ENCODE measurements at places on chromosomes 1 and 21. TPM values are rescaled to one million over a fixed set of nuclear protein-coding genes. Genes with fewer than 3 reads are reported as not detected.

GRCh38 chr1:246072456-246072955, 434.6 kb downstream of the SMYD3 start:
- DNase-seq, result no peak

GRCh38 chr1:33343539-33343938, 22.6 kb upstream of the A3GALT2 start:
- DNase-seq, result no peak

DNA sequence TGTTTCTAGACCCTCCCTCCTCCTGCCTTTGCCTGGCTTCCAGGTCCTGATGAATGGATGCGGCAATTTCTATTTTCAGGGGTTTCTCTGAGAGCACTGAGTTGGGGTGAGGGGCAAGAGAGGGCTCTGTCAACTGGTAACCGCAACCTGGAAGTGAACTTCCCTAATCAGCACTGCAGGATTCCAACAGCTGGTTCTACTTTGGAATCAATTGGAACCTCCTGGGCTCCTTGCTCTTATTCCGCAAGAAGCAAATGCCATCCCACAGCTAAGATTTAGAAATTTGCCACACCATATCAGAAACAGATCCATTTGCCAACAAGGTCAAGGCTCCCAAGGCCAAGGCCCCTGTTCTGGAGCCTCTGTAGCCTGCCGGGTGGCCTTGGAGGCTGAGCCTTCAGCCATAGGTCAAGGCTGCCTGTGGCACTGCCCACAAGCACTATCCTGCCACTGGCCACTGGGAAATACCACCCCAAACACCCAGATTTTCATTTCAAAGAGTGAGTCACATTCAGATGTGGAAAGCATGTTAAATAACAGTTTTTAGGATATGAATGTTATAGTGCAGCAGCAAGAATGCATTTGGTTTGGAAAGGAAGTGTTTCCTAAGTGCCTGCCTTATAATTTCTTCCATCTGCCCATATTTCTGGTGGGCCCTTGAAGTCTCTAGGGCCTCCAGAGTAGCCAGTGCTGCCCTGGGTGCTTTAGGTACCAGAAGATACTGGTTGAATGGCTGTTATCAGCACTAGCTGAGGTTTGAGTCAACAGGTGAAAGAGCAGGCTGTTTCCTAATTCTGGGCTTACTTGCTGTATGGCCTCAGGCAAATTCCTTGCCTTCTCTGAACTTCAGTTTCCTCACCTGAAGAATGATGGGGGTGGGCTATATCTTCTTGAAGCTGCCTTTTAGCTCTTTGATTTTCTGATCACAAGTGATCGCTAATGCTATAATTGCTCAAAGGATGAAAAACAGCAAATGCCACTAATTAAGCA, 56.3 kb upstream of the JUN start:
- no peak for DNase-seq

DNA sequence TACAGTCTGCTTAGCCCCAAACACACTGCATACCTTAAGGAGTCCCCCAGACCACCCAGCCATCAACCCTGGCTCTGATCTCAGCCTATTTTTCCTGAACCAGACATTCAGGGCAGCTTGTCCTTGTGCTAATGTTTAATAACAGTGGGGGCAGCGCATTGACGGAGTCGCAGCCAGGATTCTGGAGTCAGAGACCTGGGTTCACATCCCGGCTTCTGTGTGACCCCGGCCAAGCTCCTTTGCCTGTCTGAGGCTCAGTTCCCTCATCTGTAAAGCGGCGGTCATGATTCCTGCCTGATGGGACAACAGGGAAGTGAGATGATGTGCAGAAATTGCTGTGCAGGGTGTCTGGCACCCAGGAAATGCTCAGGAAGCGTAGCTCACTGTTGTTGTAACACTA, 63.1 kb downstream of the MATN1 start:
- DNase-seq, result no peak

GRCh38 chr21:38861056-38861455, 55.3 kb downstream of the ETS2 start:
- DNase-seq, result no peak

The OR10Z1 gene
- total RNA-seq, result not detected

The PTCH2 gene
- total RNA-seq, result not detected

DNA sequence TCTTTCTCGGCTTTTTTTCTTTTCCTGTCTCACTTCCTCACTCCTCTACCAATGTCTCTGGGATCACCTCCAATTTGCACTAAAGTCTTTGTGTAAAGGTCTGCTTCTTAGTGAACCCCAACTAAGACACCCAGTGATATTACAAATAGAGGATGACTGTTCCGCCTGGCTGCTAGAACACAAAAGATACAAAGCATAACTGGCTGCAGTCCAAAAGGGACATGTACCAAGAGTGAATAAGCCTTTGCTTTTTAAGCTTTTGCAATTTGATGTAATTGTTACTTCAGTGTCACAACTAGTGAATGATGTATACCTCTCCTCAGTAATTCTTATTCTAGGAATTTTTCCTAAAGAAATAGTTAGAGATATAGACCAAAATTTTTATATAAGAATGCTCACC, 82.8 kb upstream of the BEND5 start:
- DNase-seq, result no peak

DNA sequence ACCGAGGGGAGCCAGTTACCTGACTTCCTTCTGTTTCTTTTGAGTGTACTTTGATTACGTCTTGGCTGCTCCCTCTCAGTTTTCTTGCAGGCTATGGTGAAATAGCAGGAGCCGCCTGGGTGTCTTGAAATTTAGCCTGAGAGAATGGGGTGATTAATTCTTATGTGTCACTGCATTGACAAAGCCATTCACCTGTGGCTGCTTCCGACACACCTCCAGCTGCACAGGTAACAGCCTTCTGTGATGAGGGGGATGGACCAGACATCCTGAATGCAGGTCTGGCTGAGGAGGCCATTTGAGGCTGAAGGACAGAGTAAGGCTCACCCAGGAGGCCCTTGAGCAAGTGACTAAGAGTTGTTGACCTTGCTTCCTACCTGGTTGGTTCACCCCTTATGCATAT, 16.5 kb downstream of the CACNA1E start:
- DNase-seq, result no peak

DNA sequence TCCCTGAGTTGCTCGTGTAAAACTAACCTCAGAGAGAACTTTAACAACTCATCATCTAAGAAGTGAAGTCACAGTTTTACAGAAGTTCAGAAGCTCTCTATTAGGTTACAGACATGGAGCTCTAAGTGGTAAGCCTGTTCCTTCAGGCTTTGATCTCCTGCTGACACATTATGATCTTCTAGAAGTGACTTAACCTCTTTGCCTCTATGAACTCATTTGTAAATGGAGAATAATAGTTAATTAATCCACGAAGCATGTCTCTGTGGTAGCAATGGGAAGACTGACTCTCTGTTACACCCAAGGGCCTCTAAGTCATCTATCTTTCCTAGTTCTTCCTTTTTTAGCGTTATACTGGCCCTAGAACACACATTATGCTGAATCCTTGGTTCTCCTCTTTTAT, 157.9 kb upstream of the NRIP1 start:
- DNase-seq, result peak; percentile 80

DNA sequence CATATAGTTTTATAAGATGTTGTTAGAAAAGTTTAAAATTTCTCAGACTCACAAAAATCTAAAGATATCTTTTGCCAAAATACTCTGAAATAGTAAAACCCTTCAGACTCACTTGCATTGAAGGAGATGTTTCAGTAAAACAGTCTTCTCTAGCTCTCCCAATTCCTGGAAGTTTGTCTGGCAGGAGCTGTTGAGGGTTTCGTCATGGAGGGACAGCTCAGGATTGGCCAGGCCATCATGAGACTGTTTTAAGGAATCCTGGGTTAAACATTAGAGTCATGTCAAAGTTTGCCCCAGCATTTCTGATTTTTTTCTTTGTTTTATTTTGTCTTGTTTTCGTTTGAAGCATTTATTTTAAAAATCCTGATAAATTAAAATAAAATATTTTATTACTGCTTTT, 293.8 kb upstream of the PBX1 start:
- DNase-seq, result no peak

DNA sequence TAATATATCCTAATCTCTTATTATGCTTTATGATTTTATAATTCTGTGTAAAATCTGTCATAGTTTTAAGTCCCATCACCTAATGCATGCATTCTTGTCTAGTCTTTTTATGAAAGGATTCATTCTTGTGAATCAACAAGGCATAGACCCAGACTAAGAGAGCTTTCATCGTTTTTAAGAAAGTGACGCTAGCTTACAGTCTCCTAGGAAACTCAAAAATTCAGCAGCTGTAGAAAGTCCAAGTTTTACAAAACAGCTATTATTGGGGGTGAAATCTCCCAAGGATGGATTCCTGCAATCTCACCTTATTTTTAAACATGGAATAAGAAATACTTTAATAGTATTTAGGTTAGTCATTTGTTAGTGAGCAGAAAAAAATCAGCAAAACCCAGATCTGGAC, 104.7 kb downstream of the NCAM2 start:
- DNase-seq, result no peak

- DNase-seq, result peak; percentile 68
These were observed 40.6 kb upstream of the CLIC4 start for GRCh38 chr1:24704411-24705259.

The KRTAP19-7 gene
- total RNA-seq, result not detected

The SLC16A4 gene
- total RNA-seq, result 54.2 TPM

The ADAMTS1 gene
- total RNA-seq, result 62.5 TPM

GRCh38 chr21:44904141-44904923, 16.4 kb downstream of the ITGB2 start:
- no peak for DNase-seq

DNA sequence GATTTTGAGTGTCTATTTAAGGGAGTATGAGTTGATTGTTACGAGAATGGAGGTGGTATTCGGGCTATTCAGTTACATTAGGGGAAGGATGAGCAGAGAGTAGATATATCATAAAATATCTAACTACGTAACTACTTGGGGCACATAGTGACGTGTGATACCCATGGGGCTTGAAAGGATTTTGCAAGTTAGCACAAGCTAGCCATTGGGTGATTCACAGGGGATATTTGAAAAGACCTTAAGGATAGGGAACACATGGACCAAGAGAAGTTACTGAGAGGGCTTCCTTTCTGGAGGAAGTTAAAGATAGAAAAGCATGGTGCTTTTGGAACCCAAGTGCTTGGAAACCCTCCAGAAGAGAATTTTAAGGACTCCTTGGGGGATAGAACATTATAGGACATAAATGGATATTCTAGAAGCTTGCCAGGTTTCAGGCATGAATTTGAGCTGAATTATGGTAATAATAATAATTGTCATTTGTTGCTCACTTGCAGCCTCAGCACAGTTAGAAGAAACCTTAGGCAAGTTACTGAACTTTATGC, 5.4 kb downstream of the DISP1 start:
- DNase-seq, result no peak

- no peak for DNase-seq
These were observed 79.5 kb downstream of the SMYD3 start for GRCh38 chr1:246427611-246428010.

DNA sequence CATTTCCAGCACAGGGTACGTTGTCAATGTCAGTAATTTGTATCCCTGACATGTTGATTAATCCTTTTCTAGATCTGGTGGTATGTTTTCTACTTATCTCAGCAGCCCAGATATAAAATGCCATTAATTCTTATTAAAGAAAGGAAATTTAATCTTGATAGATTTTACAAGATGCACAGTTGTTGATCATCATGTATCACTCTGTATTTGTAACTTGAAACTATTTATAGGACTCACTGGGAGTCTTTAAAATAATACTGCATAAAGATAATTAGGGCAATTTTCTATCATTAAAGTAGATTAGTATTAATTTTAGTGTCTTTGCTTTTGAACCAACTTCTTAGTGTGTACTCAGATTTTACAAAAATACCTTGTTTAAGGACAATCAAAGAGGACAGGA, 84.9 kb downstream of the GREM2 start:
- DNase-seq, result no peak

The TIAM1 gene
- 0.67 TPM for total RNA-seq

DNA sequence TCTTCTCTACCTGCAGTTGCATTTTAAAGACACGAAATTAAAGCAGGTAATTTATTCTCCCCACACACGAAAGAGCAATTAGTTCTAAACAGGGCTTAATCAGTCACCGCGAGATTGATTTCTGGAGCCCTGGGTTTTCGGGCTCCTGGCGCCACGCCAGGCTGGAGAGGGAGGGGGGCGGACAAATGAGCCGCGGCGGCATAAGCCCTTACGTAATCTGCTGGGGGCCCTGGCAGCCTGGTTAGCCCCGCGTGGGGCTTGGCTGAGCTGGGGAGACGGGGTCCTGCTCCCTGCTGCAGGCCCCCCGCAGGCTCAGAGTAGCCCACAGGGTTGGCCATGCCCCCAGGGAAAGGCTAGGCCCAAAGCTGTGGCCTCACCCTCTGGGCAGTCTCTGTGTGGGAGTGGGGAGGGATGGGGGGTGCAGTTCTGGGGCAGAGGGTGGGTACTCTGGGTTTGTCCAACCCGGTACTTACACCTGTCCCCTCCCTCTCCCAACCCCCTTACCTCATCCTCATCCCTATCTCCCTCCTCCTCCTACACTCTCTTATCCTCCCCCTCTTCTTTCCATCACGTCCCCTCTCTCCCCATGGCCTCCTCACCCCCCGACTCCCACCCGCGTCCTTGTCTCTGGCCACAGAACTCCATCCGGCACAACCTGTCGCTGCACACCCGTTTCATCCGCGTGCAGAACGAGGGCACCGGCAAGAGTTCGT, 19.9 kb downstream of the FOXO6 start:
- no peak for DNase-seq

DNA sequence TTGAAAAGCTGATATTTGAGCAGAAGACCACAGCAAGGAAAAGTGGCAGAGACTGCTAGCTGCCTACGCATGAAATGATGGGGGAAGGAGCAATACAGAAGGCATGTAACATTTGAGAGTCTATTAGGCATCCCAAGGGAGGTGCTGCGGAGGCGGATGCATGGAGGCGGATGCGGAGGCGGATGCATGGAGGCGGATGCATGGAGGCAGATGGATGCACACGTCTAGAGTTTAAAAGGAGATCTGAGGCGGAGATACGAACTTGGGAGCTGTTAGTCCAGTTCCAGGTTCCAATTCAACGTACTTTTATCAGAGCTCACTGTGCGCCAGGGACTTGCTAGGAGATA, 744 bp upstream of the DDX20 start:
- no peak for DNase-seq

The CD1B gene
- not detected for total RNA-seq

DNA sequence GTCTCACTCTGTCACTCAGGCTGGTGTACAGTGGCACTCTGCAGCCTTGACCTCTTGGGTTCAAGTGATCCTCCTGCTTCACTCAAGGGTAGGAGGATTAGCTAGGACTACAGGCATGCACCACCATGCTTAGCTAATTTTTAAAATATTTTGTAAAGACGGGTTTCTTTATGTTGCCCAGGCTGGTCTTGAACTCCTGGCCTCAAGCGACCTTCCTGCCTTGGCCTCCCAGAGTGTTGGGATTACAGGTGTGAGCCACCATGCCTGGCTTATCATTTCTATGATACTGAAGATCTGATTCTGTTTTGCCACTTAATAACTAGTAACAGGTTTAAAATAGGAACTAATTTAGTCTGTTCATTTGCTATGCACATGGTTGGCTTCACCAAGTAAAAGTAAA, 33.6 kb downstream of the GNAI3 start:
- no peak for DNase-seq

The C2CD4D gene
- not detected for total RNA-seq

- no peak for DNase-seq
These were observed 15.2 kb upstream of the PEX19 start for GRCh38 chr1:160300173-160300572.

- no peak for DNase-seq
These were observed 51.7 kb downstream of the COL18A1 start for GRCh38 chr21:45456584-45457160.

All from Caki2 (cell line).